ENCODE measurements at places on chromosomes 5 and 9.

- no peak for DNase-seq
These were observed 126.0 kb upstream of the ERCC6L2 start for GRCh38 chr9:95749493-95749892.

- no peak for DNase-seq
These were observed 103.8 kb downstream of the MAP1B start for GRCh38 chr5:72210888-72211678.

DNA sequence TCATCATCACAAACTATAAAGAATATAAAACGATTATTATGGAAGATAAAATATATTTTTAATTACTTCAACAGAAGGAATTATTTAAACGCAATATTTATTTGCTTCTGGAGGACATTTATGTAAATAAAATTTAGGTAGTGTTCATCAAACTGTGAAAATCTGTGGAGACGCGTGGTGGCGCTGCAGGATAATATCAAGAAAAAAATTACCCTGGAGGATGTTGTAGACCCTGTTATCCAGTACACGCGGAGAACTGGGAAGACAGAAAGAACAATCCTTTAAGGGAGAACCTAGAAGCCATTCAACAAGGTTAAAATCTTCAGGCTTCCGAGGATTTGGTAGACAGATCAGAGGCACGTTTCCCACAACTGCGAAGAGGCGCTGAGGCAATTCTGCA, at the start of gene PCDHB12:
Gene PCDHB12, plus strand, starts transcription at position 242 of the 400 bp plus-strand sequence. CDS start 189 bp downstream, outside the sequence.
- DNase-seq = no peak

- DNase-seq = no peak
These were observed 182.1 kb upstream of the TRIM32 start for GRCh38 chr9:116504893-116505480.

GRCh38 chr9:37333288-37333687, 89.2 kb upstream of the GRHPR start:
- DNase-seq = no peak

DNA sequence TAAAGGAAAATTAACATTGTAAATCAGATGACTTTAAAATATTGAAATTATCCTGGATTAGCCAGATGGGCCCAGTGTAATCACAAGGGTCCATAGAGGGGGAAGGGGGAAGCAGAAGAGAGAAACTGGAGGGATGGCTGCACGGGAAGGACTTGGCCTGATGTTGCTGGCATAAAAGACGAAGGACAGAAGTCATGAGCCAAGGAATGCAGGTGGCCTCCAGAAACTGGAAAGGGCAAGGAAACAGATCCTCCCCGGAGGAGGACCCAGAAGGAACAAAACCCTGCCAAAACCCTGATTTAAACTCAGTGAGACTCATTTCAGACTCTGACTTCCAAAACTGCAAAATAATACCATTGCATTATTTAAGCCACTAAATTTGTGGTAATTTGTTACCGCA, 100.2 kb downstream of the ADAMTS2 start:
- DNase-seq = no peak

Data from activated CD4-positive, alpha-beta T cell treated with anti-CD3 and anti-CD28 coated beads for 4 hours (primary cell).